Stimulated activated CD8-positive, alpha-beta memory T cell treated with anti-CD3 and anti-CD28 coated beads, Interleukin-4, amount 100 ng/mL, for 4 hours (primary cell): ENCODE measurements at places on chromosomes 1 and 21.

GRCh38 chr1:42777852-42778251, 6.9 kb upstream of the TMEM269 start:
- no peak for DNase-seq

- no peak for DNase-seq
These were observed 1.2 kb downstream of the CD160 start for GRCh38 chr1:145720556-145720877.

- DNase-seq = no peak
These were observed 5.5 kb downstream of the RCAN1 start for GRCh38 chr21:34609244-34609932.

DNA sequence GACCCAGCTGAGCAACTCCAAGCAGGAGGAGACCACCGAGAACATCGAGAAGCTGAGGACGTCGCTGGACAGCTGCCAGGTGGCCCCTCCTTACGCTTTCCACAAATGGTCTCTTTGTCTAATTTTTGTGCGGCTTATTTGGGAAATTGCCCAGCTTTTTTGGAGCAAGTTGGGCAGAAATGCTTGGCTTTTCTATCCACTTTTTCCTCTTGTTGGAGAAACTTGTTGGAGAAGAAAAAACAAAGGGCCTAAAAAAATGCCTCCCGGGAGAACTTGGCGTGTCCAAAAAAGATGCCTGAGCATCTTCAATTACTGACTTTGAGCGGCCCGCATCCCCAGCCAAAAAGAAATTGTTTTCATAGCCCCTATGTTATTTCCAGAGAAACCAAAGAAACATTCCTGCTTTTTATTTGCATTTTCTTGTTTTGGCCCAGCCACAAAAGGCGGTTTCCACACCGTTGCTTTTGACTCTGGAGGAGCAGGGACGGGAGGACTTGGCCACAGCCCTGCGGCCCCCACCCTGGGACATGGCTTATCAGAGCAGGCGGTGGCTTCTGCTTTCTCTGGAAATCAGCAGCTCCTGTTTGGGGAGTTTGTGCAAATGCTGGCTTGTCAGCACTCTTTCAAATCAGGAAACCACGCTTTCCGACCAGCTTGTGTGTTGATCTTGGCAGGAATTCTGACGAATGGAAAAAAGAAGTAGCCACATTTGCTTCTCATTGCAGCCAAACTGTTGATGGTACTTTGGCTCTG, 81.2 kb upstream of the EFHD2 start:
- DNase-seq = no peak

GRCh38 chr1:233406994-233407631, 79.6 kb downstream of the MAP3K21 start:
- DNase-seq = no peak

- no peak for DNase-seq
These were observed 2.6 kb downstream of the TMEM51 start for GRCh38 chr1:15155888-15156741.

GRCh38 chr1:222334026-222334680, 213.8 kb downstream of the HHIPL2 start:
- DNase-seq = no peak

GRCh38 chr1:1013922-1014648, 788 bp downstream of the ISG15 start:
- DNase-seq = no peak

DNA sequence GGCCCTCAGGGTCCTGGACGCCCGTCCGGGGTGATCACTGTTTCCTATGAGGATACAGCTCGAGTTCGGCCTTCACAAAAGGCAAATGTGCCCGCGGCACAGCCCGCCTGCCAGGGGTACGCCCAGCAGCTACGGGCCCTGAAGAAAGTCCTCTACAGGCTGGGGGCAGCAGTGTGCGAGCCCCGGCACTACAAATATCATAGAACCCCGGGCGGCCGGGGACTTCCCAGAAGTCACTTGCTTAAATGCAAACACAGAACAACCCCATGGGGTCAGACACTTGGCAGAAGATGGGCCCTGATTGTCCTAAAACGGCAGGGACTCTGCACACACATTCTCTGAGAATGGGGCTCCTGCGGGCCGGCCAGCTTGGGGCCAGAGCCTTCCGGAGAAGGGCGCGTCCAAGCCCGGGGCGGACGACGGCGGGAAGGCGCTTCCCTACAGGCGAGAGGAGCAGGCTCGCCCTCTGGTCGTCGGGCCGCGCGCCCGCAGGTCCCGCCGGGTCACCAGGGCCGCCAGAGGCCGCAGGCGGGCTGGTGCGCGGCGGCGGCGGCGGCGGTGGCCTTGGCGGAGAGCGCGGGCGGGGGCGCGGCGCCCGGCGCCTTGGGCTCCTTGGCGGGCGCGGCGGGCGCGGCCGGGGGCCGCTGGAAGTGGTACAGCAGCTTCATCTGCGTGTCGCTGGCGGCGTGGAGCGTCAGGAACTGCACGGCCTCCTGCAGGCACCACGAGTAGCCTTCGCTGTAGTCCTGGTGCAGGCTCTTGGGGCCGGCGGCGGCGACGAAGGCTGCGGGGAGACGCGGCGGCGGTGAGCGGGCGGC, 888 bp downstream of the HES5 start:
- DNase-seq = no peak

DNA sequence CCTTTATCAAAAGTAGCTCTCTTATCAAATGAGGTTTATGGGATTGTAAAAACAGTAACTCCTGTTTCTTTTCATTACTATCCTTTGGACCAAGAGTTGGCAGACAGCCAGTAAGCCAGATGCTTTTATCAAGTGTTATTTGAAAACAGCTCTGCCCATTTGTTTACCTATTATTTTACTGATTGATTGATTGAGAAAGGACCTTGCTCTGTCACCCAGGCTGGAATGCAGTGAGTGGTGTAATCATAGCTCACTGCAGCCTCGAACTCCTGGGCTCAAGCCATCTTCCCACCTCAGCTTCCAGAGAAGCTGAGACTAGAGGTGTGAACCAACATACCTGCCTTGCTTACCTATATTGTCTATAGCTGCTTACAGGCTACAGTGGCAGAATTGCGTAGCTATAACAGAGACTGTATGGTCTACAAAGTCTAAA, 3.6 kb downstream of the PRKAB2 start:
- DNase-seq = no peak

GRCh38 chr1:160047111-160047991, 15.6 kb upstream of the PIGM start:
- DNase-seq = no peak

DNA sequence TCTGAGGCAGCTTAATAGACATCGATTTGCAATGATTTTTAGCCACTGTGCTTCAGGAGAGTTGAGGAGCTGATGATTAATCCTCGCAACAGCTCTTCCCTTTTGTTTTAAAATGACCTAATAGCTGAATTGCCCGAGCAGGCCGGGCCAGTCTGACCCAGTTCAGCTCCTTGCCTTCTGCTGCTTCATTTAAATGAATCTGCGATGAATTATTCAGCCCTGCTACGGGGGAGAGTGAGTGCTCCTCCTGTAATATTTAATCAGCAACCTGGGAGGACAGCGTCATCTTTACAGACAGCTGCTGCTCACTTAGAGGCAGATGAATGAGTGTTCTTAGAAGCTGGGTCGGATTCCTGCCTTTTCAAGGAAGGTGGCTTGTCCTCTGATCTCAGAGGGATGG, 325.1 kb downstream of the CAMTA1 start:
- DNase-seq = no peak
